Right cardiac atrium (tissue), 5 donors: ENCODE measurements at places on chromosomes 7 and 10. TPM values are rescaled to one million over a fixed set of nuclear protein-coding genes. Genes with fewer than 3 reads are reported as not detected.

Gene ODAD2
- total RNA-seq: 0.11 TPM

DNA sequence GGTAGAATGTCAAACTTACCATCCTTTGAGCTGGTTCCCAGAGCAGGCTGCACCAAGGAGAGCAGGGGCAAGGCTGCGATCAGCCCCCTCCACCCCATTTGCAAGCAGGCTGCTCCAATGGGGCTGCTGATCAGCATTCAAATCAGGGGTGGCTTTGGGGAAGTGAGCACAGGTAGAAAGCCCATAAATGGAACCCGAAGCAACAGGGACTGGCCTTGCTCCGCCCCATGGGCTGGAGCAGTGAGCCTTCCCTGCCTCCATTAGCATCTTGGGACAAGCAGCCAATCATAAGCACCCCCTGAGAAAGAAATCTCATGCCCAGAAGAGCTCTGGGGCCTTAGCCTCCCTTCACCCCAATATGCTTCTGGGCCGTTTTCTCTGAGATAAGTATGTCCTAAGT, 4.0 kb upstream of the PKD1L1 start:
- DNase-seq: no peak

GRCh38 chr7:106820321-106821217, 44.5 kb upstream of the PIK3CG start:
- DNase-seq: no peak

DNA sequence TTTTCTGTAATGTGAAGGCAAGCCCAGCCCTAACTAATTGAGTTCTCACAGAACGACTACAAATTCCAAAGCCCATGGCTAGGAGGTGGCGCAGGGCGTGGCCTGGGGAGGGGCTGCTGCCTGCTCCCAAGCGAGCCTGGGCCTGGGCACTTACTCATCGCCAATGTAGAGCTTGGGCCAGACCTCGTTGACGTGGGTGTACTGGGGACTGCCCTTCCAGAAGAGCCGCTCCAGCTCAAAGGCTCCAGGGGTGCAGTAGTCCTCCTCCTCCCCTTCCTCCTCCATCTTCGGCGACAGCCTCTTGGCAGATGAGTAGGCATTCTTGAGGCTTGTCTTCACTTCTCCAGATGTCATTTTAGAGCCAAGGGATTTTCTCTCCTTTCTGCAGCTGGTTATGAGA, 53.3 kb upstream of the SAMD8 start:
- no peak for DNase-seq

DNA sequence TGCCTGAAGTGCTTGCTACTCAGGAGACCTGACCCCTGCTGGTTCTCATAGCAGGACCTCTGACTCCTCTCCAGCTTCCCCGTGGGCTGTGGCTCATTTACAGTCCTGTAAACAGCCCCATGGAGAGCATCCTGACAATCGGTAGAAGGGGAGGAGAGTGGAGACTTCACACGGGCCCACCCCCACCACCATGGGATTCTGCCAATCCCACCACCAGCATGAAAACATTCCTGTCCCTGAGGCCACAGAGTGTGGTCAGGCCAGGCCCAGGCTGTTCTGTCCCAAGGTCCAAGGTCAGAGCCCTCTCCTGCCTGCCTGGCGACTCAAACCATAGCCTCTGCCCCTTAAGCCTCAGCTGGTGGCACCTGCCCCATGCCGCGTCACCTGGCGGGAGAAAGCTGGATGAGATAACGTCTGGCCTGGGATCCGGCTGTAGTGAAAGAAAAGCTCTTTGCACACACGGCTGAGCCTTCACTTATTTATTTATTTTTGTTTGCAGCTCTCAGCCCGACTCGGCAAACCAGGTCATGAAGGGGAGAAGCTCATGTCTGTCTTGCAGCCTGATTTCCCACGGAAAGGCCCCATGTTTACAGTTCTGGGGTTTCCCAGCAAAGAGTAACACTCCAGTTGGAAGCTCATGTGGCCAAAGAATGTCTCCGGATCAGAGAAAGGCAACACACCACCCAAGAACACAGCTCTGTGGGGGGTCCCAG, 293.6 kb upstream of the ZMIZ1 start:
- peak; percentile 62 for DNase-seq
